Stromal cell of bone marrow (primary cell): ENCODE measurements at places on chromosomes 13 and 19.

DNA sequence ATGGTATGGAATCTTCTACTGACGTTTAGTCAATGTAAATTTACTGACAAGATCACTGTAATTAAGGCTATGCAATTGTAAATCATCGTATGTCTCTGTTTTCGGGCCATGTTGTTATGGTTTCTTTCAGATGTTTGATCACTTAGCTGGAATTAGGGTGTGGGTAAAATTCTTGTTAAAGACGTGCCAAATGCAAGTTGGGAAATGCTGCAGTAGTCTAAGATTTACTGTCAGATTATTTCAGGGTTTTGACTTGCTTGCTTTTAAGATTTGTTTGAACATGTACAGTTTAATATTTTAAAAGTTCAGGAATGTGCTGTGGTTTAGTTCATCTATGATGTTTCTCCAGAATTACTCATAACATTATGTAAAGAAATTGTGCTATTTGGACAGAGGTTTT, 10.8 kb downstream of the NDFIP2 start:
- DNase-seq = peak; percentile 68

GRCh38 chr13:67642657-67643056, 412.5 kb upstream of the PCDH9 start:
- DNase-seq = no peak

- DNase-seq = peak; percentile 28
Measured at GRCh38 chr13:28037399-28037798, 48.9 kb upstream of the URAD start.

GRCh38 chr13:27311518-27312210, 41.0 kb downstream of the RASL11A start:
- no peak for DNase-seq

GRCh38 chr13:31956980-31957644, 74.5 kb upstream of the FRY start:
- no peak for DNase-seq

DNA sequence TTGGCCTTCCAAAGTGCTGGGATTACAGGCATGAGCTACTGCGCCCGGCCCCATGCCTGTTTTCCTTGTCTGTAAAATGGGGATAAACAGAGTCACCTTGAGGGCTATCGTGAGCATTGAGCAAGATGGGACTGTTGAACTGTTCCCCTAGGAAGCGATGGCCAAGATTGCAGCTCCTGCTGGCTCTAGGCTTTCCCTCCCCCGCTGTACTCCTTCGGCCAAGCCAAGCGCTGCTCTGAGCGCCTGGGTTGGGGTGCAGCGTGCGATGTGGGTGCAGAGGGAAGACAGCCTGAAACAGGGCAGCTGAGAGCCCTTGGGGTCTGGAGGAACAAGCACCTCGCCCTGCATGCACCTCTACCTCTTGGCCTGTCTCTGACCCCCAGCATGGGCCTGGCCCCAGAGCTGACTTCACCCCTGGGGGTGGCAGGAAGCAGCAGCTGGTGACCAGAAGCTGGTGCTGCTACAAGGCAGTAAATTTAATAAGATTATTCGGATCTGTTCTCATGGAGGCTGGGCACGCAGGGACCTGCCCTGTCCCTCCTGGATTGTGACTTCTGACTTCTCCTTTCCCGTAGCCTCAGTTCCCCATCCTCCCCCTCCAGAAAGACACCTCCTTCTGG, 5.3 kb downstream of the GNG8 start:
- no peak for DNase-seq

GRCh38 chr13:76980075-76980718, 11.7 kb upstream of the CLN5 start:
- DNase-seq = peak; percentile 25

DNA sequence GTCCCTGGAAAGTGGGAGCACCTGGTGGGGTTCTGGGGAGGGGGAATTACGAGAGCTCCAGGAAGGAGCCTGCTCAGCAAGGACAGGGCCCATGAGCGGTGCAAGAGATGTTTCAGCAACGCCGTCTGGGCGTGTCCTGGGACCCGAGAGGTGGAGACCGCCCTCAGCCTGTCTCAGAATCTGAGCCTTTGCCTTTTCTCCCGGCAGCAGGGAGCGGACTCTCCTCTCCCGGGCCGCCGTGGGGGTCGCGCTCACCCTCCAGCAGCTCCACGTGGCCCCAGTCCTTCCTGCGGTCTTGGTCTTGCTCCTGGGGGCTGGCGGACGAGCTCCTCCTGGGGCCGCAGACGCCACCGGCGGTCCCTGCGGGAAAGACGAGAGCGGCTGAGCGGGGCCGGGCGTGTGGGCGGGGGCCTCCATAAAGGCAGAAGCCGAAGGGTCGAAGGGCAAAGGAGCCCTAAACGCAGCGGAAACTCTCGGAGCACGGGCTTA, 714 bp downstream of the POLRMT start:
- no peak for DNase-seq

DNA sequence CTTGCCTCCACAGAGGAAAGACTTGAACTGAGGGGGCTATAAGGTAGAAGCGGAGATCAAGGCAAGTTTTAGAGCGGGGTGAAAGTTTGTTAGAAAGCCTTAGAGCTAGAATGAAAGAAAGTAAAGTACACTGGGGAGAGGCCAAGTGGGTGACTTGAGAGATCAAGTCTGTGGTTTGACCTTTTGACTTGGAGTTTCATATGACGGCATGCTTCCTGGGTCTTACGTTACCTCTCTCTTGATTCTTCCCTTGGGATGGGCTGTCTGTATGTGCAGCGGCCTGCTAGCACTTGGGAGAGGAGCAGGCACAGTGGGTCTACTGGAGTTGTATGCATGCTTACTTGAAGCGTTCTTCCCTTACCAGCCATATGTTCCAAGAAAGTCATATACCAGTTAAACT, 1768.5 kb downstream of the PCDH9 start:
- no peak for DNase-seq

DNA sequence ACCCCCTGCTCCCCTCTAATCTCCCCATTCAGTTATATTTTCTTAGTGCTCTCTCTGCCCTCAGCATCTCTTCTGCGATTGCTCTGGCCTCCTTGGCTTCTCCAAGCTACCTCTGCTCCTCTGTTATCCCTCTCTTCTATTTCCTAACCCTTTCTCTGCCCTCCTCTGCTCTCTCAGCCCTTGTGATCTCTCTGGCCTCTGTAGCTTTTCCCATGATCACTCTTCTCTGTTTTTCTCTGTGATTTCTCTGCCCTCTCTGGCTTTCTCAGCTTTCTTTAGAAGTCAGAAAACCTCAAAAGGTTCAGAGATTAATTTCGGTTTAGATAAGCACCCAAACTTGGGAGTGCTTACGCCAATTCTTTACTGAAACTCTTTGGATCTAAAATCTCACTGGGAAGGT, 795.0 kb downstream of the DIAPH3 start:
- DNase-seq = no peak

DNA sequence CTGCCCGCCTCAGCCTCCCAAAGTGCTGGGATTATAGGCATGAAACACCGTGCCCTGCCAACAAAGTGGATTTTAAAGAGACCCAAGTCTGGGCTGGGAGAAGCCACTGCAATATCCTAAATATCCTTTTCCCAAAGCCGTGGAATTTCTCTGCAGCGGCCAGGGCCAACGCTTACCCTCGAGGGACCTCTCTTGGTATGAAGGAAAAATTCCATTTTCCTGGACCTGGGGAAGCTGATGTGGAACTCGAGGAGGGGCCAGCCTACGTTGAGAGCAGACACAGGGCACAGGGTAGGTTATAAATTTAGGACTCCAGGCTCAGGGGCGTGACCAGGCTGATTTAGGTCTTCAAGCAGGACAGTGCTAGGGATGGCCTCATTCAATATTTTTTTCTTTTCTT, 17.7 kb upstream of the UPF1 start:
- no peak for DNase-seq

DNA sequence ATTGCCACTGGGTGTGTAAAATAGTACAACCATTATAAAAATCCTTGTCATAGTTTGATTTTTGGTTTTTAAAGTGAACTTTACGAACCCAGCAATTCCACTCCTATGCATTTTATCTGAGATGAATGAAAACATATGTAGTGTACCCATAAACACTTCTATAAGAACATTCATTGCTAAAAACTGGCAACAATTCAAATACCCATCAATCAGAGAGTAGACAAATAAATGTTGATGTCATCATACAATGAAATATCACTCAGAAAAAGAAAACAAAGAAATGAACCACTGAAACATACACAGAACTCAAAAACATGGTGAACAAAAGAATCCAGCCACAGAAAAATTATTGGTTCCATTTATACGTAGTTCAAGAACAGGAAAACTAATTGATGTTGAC, 202.3 kb downstream of the ABCC4 start:
- no peak for DNase-seq

- DNase-seq = no peak
Measured at GRCh38 chr19:43768273-43769050, 12.3 kb downstream of the KCNN4 start.

DNA sequence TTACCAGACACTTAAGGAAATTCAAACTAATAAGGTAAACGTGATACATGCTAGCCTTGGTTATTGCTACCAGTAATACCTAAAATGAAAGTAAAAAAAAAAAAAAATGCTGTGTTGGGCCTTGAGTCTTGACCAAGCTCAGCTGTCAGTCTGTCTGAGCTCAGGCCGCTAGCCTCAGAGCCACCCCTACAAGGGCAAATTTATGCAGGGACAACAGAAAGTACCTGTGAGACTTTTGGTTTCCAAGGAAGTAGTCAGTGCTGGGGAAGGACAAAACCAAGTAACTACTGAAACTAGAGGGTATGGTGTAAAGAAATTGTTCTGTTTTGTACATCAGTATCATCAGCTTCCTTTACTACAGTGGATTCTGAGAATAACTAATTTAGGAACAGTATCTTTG, 134.3 kb upstream of the SLITRK5 start:
- DNase-seq = no peak
